ENCODE measurements at places on chromosomes 1 and 21.

DNA sequence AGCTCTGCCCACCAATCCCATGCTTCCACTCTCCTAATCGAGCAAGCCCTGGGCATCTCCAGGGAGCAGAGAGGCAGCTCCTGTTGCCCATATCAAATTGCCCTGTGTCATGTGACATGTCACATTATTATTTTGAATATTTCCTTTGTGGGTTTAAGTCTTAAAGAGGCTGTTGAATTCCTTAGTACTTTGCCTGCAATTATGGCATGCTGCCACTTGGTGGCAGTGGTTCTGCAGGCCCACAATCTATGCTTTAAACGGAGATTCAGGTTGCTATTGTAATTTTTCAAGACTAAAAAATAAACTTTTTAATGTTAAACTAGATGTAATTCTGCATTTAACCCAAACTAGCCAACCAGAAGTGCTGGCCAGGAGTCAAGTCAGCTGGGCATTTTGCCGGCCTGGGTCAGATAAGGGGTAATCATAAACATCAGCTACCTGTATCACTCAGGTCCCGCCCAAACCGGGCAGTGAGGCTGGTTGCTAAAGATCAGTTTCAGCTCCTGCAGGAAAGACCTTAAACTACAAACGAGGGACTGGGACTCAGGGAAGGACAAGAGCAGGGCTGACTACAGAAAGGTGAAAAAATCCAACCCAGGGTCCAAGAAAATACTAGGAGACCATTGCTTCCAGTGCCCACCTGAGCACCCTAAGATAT lies 37.3 kb upstream of the ARHGEF16 start:
- DNase-seq = no peak

DNA sequence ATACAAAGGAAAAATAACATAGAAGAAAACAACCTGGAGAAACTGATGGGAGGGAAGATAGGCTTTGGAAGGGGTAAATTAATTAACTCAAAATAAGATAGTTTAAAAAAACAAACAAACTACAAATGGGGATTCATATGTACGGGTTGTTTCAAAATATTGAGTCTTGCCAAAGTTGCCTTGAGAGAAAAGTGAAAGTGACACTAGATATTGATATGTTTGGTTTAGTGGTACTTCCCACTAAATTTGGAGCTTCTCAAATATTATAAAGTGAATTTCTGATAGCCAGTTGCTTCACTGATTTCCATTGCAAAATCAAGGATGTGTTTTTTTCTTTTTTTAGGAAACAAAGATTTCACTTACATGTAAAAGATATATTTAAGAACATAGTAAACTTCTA lies 149.5 kb upstream of the RUNX1 start:
- DNase-seq = no peak

DNA sequence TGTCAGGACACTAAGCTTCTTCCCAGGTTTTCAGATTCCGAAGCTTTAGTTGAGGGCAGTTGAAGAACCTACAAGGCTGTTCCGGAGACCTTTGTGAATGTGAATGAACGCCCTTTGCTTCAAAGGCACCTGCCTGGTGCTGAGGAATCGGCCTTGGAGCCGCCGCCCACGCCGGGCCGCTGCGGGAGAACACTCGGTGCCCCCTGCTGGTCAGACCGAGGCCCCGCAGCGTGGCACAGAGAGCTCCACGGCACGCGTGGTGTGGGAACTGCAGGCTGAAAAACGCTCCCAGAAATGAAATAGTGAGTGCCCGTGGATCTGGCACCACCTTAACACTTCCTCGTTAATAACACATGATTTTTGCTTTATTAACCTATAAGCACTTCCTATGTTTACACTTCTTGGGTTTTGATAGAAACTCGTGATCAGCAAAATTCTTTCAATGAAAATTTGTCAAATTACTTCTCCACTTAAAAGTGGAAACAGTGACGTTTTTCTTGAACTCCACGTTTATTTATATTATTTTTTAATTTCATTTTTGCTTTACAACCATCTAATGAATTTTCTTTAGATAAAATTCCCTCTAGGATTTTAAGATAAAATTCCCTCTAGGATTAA lies 460.6 kb downstream of the DSCAM start:
- no peak for DNase-seq

DNA sequence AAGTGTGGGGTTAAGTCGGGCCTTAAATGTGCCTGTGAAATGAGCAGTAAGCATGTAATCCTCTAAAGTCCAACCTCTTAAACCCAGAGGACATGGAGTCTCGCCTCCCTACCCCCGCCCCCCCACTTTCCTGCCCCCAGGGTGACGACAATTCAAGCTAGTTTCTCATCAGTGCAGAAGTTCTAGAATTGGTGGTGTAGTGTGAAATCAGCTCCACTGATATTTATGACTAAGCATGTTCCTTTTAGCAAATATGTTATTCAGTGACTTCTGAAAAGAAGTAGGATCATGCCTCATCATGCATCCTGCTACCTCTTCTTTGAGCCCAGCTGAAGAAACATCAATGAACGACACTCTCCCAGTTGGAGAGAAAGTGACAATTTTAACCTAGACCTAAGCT lies 2.6 kb upstream of the ABCB10 start:
- DNase-seq = no peak

GRCh38 chr1:44389437-44389836 lies 15.6 kb upstream of the RNF220 start:
- no peak for DNase-seq

GRCh38 chr1:99527078-99527477 lies 118.8 kb upstream of the PALMD start:
- no peak for DNase-seq

DNA sequence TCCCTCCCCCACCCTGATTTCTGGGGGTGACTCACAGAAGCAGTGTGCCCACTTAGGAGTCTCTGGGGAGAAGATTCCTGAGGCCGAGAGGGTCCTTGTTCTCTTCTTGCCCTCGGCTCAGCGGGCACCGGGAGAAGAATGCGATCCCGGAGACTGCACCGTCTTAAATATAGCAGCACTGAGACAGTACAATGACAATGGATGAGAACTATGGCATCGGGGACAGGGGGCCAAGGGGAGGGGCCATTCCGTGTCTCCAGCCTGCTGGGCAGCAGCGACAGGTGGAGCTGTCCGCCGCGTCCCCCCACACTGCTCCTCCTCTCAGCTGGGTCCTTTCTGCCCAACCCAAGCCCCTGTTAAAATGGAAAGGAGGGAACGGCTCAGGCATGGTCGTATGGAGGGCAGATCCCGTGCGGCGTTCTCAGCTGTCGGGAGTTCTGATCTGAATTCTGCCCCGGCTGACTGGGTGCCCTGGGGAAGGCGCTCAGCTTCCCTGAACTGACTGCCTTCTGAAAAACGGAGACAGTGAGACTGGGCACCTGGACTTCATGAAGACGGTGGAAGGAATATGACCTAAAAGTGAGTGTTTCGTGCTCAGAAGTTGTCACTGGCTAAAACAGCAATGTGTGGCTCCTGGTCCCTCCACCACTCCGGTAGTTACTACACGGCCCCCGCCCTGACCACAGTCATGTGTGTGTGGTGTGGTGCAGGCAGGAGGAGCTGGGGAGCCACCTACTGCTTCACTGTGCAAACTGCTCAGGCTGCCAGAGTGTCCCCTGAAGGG lies at the start of gene MYOM3:
TSS of gene MYOM3 (minus strand) at position 140 of the 784 bp plus-strand sequence. CDS start 3,499 bp downstream, outside the sequence.
- DNase-seq = no peak

DNA sequence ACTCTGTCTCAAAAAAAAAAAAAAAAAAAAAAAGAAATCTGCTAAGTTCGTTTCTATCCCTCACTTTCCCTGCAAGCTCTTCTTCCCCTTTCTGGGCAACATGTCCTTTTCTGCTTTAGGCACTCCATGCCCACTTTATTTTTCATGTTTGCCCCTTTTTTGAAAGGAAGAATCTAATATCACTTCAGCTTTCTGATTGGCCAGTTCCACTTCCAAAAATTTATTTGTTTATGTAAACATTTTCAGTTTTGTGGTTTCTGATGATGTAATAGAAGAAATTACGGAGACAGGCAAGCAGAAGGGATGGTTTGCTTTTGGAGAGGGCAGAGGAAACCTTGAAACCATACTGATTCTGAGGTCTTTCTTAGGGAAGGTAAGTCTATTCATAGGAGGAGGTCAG lies 15.1 kb downstream of the IFNAR1 start:
- no peak for DNase-seq
